Activated CD4-positive, alpha-beta memory T cell treated with anti-CD3 and anti-CD28 coated beads, Interleukin-2, amount 10 ng/mL, durations not matched to agents 7 days and 5 days (primary cell): ENCODE measurements at places on chromosomes 7 and 10. TPM values are rescaled to one million over a fixed set of nuclear protein-coding genes. Genes with fewer than 3 reads are reported as not detected.
A peak's percentile ranks its signal among the peaks of the same experiment; 100 is the strongest.

Gene SP8
- not detected for total RNA-seq

Gene FRA10AC1
- 11.7 TPM for total RNA-seq

Gene CPA1
- not detected for total RNA-seq

Gene DDX56
- 59.6 TPM for total RNA-seq

Gene NXPH1
- total RNA-seq: not detected

Gene FGL2
- total RNA-seq: 4.2 TPM

Gene ANKRD1
- total RNA-seq: not detected

GRCh38 chr7:44073664-44074348 lies 8.4 kb upstream of the PGAM2 start:
- H3K4me1 ChIP-seq: peaks cover 18% of the 10 kb centered on the region
- DNase-seq: peak; percentile 41
- H3K27ac ChIP-seq: peak overlapping the region; percentile 31
- H3K36me3 ChIP-seq: peaks cover 48% of the 10 kb centered on the region
- H3K4me3 ChIP-seq: no peak overlapping the region

DNA sequence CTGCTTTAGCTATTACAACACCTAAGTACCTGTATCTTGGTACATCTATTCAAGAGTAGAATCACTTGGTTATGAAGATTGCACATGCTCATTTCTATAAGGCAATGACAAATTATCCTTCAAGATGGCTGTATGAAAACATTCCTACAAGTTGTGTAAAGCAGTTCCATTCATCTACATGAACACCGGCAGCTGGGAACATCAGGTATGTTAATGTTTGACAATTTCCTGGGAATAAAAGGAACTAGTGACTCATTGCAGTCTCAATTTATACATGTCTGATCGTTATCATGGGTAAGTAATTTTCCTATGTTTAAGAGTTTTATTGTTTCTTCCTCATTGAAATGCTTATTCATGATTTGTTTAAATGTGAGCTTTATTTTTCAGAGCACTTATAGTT lies 203.2 kb upstream of the SEMA3E start:
- no peak overlapping the region for H3K27ac ChIP-seq
- DNase-seq: no peak
- no peaks in the 10 kb centered on the region for H3K4me1 ChIP-seq
- H3K27me3 ChIP-seq: no peaks in the 10 kb centered on the region
- H3K4me3 ChIP-seq: no peak overlapping the region

DNA sequence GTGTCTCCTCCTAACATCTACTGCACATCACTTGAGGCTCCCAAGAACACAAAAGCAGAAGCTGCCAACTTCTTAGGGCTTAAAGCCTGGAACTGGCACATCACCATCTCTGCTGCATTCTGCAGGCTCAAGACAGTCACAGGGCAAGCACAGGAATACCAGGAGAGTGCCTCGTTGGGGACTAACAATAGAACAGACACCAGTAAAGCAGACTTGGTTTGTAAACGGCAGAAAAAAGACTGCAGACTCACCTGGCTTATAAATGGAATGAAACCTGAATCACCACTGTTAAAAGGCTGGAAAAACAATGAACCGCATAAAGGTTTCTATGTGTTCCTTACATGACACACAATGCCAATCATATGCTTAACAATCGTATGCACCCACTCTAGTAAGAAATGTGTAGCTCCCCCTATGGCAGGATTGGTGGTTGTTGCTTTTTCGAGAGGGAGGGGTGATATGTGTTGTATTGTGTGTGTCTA lies 12.8 kb downstream of the RHEB start:
- H3K4me3 ChIP-seq: no peak overlapping the region
- no peak overlapping the region for H3K27ac ChIP-seq
- no peak for DNase-seq
- H3K4me1 ChIP-seq: peaks cover 40% of the 10 kb centered on the region
- H3K27me3 ChIP-seq: no peaks in the 10 kb centered on the region

- H3K27me3 ChIP-seq: peaks cover 57% of the 10 kb centered on the region
- no peak overlapping the region for H3K27ac ChIP-seq
- peaks cover 7% of the 10 kb centered on the region for H3K4me1 ChIP-seq
- H3K36me3 ChIP-seq: no peaks in the 10 kb centered on the region
Observed at GRCh38 chr7:26388256-26388655, 96.6 kb downstream of the SNX10 start.

DNA sequence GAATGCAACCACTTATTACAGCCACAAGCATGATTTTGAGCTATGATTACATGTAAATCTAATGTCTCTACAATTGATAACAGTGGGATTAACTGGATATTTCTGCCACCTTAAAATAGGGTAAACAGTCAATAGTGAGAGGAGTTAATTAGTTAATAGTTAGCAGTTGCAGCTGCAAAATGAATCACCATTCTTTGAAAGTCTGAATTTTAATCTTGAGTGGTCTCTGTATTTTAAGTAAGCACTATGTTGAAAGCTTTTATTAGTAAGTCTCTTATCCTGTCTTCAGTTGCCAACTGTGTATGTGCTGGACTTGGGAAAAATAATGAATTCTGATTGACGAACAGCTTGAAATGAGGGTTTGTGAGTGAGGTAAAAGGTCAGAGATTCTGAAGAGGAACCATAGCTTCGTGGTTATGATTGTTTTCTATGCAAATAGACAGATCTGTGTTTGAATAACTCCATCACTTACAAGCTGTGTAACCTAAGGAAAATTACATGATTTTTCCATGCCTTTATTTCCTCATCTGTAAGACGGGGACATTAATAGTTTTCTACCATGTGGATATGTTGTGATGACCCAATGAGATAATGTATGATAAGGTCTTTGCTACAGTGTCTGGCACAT lies 75.2 kb downstream of the RNLS start:
- no peaks in the 10 kb centered on the region for H3K36me3 ChIP-seq
- H3K4me3 ChIP-seq: no peak overlapping the region
- H3K4me1 ChIP-seq: no peaks in the 10 kb centered on the region
- H3K27ac ChIP-seq: no peak overlapping the region
- H3K27me3 ChIP-seq: no peaks in the 10 kb centered on the region

DNA sequence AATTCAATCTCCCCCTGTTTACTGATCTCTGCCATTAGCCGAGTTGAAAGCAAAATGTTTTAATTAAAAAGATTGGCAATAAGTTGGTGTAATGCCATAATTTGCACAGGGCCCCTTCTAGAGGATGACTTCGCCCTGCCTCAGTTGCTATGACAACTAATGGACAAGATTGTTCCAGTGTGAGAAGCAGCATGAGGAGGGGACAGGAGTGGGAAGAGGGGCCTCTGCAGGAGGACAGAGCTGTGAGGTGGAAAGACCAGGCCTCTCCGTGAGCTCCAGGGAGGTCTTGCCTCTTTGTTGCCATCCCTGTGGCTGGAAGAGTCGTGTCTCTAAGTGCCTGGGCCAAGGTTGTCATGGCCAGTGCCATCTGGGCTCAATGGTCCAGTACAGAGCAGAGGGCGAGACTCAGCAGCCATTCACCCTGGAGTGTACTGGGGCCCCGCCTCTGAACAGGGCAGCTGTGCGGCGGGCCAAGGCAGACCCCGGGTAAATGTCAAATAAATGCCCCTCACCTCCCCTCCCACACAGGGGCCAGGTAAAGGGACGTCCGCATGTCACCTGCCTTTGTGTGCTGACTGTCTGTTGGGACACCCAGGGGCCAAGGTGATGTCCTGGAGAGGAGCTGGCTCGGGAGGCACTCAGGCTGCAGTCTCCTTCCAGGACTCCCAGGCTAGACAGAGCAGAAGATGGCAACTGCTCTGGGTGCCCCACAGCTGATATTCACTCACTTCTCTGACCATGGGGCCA lies 97.0 kb upstream of the RET start:
- DNase-seq: peak; percentile 13
- H3K4me1 ChIP-seq: peaks cover 5% of the 10 kb centered on the region
- no peaks in the 10 kb centered on the region for H3K36me3 ChIP-seq
- no peak overlapping the region for H3K4me3 ChIP-seq

DNA sequence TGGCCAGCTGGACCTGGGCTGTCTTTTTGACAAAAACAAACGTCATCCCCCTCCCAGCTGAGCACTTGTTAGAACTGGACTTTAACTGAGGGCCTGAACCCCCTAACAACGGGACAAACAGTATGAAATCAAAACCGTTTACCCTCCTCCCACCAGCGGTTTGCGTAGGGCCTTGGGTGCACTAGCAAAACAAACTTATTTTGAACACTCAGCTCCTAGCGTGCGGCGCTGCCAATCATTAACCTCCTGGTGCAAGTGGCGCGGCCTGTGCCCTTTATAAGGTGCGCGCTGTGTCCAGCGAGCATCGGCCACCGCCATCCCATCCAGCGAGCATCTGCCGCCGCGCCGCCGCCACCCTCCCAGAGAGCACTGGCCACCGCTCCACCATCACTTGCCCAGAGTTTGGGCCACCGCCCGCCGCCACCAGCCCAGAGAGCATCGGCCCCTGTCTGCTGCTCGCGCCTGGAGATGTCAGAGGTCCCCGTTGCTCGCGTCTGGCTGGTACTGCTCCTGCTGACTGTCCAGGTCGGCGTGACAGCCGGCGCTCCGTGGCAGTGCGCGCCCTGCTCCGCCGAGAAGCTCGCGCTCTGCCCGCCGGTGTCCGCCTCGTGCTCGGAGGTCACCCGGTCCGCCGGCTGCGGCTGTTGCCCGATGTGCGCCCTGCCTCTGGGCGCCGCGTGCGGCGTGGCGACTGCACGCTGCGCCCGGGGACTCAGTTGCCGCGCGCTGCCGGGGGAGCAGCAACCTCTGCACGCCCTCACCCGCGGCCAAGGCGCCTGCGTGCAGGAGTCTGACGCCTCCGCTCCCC lies at the start of gene IGFBP1:
IGFBP1 (plus strand) TSS at position 304 of the 808 bp plus-strand sequence; CDS start at position 469, 165 bp downstream.
- no peak within 1 kb of the TSS for H3K4me3 ChIP-seq
- no peaks in the 10 kb centered on the region for H3K36me3 ChIP-seq
- peaks cover 52% of the 10 kb centered on the region for H3K27me3 ChIP-seq
- H3K4me1 ChIP-seq: peaks cover 2% of the 10 kb centered on the region
- H3K27ac ChIP-seq: no peak within 1 kb of the TSS
- no peak for DNase-seq

- no peak overlapping the region for H3K27ac ChIP-seq
- no peaks in the 10 kb centered on the region for H3K27me3 ChIP-seq
- H3K4me3 ChIP-seq: no peak overlapping the region
Observed at GRCh38 chr7:68505721-68506120, 1092.6 kb upstream of the AUTS2 start.

DNA sequence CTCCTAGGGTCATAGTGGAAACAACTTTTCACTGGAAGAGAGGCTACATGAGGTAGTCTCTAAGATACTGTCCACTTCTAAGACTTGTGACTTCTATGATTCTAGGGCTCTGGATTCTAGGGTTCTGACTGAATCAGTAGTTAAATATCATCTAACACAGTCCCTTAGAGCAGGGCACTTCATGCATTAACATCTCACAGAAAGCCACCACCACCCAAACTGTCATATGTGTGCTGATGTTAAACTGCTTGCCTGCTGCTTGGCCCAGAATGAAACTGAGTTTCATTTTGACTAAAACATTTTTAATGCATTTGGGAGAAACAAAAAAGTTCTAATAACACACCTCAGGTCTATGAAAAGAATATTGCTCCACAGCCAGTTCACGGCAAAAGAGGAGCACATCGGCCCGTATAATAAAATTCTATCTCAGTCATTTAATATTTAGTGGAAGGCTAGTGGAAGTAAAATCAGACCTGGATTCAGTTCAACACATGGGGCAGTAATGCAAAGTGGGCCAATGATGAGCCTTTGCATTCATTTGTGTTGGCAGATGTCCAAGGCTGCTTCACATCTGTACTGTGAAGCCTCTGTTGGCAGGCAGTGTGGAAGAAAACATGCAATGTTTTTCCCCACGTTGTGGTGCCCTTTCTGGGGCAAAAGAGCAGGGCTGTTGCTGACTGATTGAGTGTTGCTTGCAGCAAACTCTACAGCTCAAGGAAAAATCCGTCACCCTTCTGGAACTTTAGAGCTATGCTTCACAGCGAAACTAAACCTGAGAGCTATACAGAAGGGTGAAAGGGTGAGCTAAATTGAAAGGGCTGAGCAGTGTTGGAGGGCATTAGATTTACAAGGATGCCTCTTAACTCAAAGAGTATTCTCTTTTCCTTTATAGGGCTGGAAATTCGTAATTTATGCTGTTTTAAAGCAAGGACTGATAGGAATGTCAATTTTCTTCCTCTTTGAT lies 33.5 kb upstream of the AUTS2 start:
- no peaks in the 10 kb centered on the region for H3K4me1 ChIP-seq
- no peaks in the 10 kb centered on the region for H3K36me3 ChIP-seq
- no peak for DNase-seq
- no peak overlapping the region for H3K4me3 ChIP-seq

DNA sequence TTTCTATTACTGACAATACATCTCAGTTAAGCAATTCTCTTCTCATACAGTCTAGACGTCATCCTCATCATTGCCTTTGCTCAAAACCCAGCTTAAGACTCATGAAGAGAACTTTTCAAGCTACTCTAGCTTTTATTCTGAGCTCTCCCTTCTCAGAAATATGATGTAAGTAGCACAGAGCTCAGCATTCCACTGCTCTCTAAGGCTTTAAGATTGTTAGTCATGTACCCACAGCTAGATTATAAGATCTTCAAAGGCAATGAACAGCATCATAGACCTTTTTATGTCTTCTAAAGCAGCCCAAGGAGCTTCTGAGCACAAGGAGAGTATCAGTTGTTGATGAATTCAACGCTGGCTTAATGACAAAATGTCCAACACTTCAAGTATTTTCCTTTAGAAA lies 119.3 kb downstream of the NRP1 start:
- no peak overlapping the region for H3K4me3 ChIP-seq
- no peak overlapping the region for H3K27ac ChIP-seq
- peaks cover 26% of the 10 kb centered on the region for H3K4me1 ChIP-seq
- peaks cover 9% of the 10 kb centered on the region for H3K36me3 ChIP-seq
- DNase-seq: no peak

DNA sequence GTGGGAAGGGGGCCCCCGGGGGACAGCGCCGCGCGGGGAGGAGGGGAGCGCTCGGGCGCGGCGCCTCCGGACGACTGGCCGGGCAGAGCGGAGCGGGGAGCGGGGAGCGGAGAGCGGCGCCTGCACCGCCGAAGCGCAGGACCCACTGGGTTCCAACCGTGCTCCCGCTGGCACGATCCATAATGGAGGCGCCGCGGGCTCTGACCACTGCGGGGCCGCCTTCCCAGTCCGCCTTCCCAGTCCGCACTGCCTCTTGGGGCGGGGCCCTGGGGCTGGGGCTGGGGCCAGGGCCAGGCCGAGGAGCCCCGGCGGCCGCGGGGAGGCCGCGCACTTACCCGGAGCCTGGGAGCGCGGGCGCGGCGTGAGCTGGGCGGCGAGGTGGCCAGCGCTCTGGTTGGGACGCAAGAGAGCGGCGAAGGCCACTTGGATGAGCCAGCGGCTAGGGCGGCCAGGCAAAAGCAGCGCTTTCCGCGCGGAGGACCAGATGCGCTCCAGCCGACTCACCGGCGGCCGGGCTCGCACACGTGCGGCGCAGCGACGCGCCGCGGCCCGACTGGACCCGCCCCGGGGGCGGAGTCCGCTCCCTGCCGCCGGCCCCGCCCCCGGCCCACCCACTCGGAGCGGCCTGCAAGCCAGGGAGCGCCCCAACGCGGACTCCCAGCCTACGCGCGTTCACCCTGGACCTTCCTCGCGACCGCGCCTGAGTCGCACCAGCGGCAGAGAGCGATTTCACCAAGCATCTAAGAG lies at the start of gene PUS7:
PUS7 (minus strand) TSS at position 555 of the 747 bp plus-strand sequence. CDS start 13,759 bp downstream, outside the sequence.
- peak within 1 kb of the TSS; percentile 94 for H3K4me3 ChIP-seq
- H3K27ac ChIP-seq: peak within 1 kb of the TSS; percentile 73
- peak; percentile 84 for DNase-seq
- H3K36me3 ChIP-seq: peaks cover 10% of the 10 kb centered on the region
- H3K27me3 ChIP-seq: peaks cover 3% of the 10 kb centered on the region
- H3K4me1 ChIP-seq: peaks cover 24% of the 10 kb centered on the region

GRCh38 chr7:141702047-141702567 lies at the start of gene DENND11:
TSS of gene DENND11 (minus strand) at chr7:141702166. CDS start at chr7:141702153, 13 bp downstream.
- peaks cover 30% of the 10 kb centered on the region for H3K4me1 ChIP-seq
- H3K27me3 ChIP-seq: peaks cover 30% of the 10 kb centered on the region
- peak within 1 kb of the TSS; percentile 79 for H3K4me3 ChIP-seq
- H3K27ac ChIP-seq: peak within 1 kb of the TSS; percentile 54
- DNase-seq: peak; percentile 52
